Type B pancreatic cell (in vitro differentiated cells): ENCODE measurements at places on chromosomes 7 and 10. TPM values are rescaled to one million over a fixed set of nuclear protein-coding genes. Genes with fewer than 3 reads are reported as not detected.

DNA sequence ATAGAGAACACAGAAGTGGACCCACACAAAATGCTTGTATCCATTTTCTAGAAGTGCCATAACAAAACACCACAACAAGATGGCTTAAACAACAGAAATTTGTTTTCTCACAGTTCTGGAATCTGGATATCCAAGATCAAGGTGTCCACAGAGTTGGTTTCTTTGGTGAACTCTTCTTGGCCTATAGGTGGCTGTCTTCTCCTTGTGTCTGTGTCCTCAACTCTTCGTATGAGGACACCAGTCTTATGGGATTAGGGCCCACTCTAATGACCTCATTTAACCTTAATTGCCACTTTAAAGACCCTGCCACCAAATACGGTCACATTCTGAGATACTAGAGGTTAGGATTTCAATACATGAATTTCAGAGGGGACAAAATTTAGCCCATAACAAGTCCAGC lies 30.8 kb upstream of the C10orf71 start:
- H3K27me3 ChIP-seq: peaks cover 5% of the 10 kb centered on the region
- no peaks in the 10 kb centered on the region for H3K36me3 ChIP-seq
- no peaks in the 10 kb centered on the region for H3K4me1 ChIP-seq

DNA sequence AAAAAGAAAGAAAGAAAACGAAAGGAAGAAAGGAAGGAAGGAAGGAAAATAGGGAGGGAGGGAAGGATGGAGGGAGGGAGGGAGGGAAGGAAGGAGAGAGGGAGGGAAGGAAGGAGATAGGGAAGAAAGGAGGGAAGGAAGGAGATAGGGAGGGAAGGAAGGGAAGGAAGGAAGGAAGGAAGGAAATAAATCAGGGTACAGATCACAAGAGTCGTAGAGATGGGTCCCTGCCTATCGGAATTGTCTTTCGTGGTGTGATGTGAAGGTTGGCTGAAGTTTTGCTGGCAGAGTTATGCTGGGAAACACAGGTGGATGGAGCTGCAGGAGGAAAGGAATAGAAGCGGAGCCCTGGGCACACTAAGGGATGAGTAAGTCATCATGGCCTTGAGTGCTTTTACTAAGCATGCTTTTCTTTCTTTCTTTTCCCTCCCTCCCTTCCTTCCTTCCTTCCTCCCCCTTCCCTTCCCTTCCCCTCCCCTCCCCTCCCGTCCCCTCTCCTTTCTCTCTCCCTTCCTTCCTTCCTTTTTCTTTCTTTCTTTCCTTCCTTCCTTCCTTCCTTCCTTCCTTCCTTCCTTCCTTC lies 11.9 kb upstream of the TPST1 start:
- DNase-seq: no peak
- H3K27ac ChIP-seq: no peak overlapping the region
- no peaks in the 10 kb centered on the region for H3K27me3 ChIP-seq
- no peak overlapping the region for H3K4me3 ChIP-seq
- no peaks in the 10 kb centered on the region for H3K4me1 ChIP-seq

GRCh38 chr10:50396491-50397311 lies 145.4 kb upstream of the ASAH2 start:
- no peaks in the 10 kb centered on the region for H3K4me1 ChIP-seq
- no peak for DNase-seq
- H3K27me3 ChIP-seq: no peaks in the 10 kb centered on the region
- no peak overlapping the region for H3K27ac ChIP-seq

Gene CALHM1
- total RNA-seq: 0.17 TPM in 1 of 2 replicates, not detected in the other

Gene PVRIG
- not detected in 2 replicates for total RNA-seq
